Breast epithelium (tissue), 4 donors: ENCODE measurements at places on chromosomes 7 and 10. TPM values are rescaled to one million over a fixed set of nuclear protein-coding genes. Genes with fewer than 3 reads are reported as not detected.

GRCh38 chr10:314871-315270, 179.6 kb downstream of the ZMYND11 start:
- no peaks in the 10 kb centered on the region for H3K36me3 ChIP-seq
- no peaks in the 10 kb centered on the region for H3K27me3 ChIP-seq
- H3K4me1 ChIP-seq: no peaks in the 10 kb centered on the region
- no peak overlapping the region for H3K4me3 ChIP-seq

DNA sequence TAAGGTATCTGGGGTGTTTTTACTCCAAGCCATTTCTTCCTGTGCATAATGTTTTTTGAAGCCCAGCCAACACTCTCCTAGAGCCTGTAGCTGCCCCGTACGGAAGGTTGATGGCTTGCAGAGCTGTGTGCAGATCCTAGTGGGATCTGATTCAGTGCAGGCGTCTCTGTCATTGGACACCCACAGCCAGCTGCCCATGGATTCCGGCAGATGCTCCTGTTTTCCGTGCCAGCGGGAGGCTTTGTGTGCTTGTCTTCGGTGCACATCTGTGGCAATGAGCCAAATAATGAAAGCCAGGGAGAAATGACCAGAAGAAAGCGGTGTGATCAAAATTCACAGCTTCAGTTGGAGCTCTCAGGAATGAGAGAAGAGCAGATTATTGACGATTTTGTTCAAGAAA, 426.4 kb downstream of the TYW1 start:
- H3K4me1 ChIP-seq: no peaks in the 10 kb centered on the region
- H3K27me3 ChIP-seq: no peaks in the 10 kb centered on the region
- H3K27ac ChIP-seq: no peak overlapping the region
- no peak overlapping the region for H3K4me3 ChIP-seq
- H3K36me3 ChIP-seq: no peaks in the 10 kb centered on the region

- no peaks in the 10 kb centered on the region for H3K4me1 ChIP-seq
- no peak overlapping the region for H3K4me3 ChIP-seq
- H3K27me3 ChIP-seq: no peaks in the 10 kb centered on the region
- no peak overlapping the region for H3K27ac ChIP-seq
- no peaks in the 10 kb centered on the region for H3K36me3 ChIP-seq
Measured at GRCh38 chr10:16491933-16492332, 29.7 kb downstream of the C1QL3 start.

DNA sequence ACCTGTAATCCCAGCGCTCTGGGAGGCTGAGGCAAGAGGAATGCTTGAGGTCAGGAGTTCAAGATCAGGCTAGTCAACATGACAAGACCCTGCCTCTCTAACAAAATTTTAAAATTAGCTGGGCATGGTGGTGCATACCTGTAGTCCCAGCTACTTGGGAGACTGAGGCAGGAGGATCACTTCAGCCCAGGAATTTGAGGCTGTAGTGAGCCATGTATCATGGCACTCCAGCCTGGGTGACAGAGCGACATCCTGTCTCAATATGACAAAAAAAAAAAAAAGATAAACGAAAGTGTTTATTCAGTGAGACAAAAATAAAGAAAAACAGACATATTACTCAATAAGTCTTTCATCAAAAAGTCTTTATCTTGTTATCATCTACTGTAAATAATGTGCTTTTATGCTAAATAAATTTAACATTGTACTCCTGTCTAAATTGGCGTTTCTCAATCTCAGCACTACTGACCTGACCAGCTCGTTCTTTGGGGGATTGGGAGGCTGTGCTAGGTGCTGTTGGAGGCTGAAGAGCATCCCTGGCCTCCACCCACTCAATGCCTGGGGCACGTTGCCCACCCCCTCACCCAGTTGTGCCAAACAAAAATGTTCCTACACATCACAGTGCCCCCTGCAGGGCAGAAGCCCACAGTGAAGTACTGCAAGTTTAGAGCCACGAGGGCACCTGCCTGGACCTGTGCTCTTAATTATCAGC, 57.7 kb downstream of the NCAPG2 start:
- H3K27me3 ChIP-seq: no peaks in the 10 kb centered on the region
- DNase-seq: no peak
- no peak overlapping the region for H3K27ac ChIP-seq
- H3K4me3 ChIP-seq: no peak overlapping the region

Gene SPDYE16
- 0.73 TPM for total RNA-seq

DNA sequence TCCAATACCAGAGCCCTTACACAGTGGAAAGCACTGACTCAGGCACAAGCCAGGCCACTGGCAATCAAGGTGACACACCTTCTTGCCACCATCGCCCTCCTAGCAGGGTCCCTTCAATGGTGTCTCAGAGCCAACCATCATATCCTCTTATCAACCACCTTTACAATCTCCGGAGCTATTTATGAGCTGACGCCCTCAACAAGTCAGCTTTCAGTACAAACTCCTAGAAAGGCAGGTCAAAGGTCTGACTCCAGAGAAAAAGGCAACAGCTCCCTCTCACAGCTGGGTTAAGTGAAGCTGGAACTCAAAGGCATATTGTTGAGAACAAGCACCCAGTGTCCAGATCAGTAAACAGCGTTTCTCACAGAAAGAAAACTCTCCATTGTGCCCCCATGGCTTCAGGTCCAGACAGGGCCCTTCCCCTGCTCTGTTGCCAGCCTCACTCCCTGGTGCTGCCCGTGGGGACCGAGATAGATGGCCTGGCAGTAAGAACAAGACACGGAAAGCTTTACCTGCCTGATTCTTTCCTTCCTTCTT, 2.4 kb downstream of the ZNF3 start:
- H3K36me3 ChIP-seq: no peaks in the 10 kb centered on the region
- H3K27me3 ChIP-seq: no peaks in the 10 kb centered on the region
- no peaks in the 10 kb centered on the region for H3K4me1 ChIP-seq
- DNase-seq: no peak
- no peak overlapping the region for H3K4me3 ChIP-seq

- H3K4me3 ChIP-seq: no peak overlapping the region
- H3K27me3 ChIP-seq: no peaks in the 10 kb centered on the region
- no peaks in the 10 kb centered on the region for H3K36me3 ChIP-seq
- peak overlapping the region; percentile 48 for H3K27ac ChIP-seq
Measured at GRCh38 chr10:324593-324992, 189.3 kb downstream of the ZMYND11 start.

DNA sequence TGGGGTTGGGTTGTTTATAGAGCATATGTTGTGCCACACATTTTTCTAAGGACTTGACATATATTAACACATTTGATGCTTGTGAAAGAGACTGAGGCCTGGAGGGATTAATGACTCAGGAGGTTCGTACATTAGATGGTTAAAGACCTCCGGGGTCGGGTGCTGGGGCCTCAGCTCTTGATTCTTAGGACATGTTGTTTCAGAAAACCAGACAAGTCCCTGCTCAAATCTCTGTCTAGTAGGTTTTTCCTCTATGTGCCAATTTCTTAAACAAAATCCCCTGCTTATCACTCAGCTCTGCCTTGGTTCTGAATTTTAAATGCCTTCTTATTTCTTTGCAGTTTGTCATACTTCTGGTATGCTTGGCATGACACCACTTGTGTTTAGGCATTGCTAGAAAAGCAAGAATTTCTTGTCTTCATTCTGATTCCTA, 5.8 kb downstream of the UPP1 start:
- H3K4me3 ChIP-seq: no peak overlapping the region
- H3K27me3 ChIP-seq: no peaks in the 10 kb centered on the region
- H3K4me1 ChIP-seq: no peaks in the 10 kb centered on the region
- H3K27ac ChIP-seq: no peak overlapping the region
- no peak for DNase-seq
- H3K36me3 ChIP-seq: no peaks in the 10 kb centered on the region

Gene ZNF777
- total RNA-seq: 5.1 TPM

- no peaks in the 10 kb centered on the region for H3K36me3 ChIP-seq
- peak overlapping the region; percentile 52 for H3K27ac ChIP-seq
- no peak for DNase-seq
- no peaks in the 10 kb centered on the region for H3K4me1 ChIP-seq
- no peaks in the 10 kb centered on the region for H3K27me3 ChIP-seq
Measured at GRCh38 chr7:148535217-148535616, 55.3 kb upstream of the C7orf33 start.

- H3K27ac ChIP-seq: no peak overlapping the region
- no peaks in the 10 kb centered on the region for H3K27me3 ChIP-seq
- H3K4me1 ChIP-seq: no peaks in the 10 kb centered on the region
- DNase-seq: no peak
Measured at GRCh38 chr7:66643395-66643794, 14.7 kb downstream of the KCTD7 start.

DNA sequence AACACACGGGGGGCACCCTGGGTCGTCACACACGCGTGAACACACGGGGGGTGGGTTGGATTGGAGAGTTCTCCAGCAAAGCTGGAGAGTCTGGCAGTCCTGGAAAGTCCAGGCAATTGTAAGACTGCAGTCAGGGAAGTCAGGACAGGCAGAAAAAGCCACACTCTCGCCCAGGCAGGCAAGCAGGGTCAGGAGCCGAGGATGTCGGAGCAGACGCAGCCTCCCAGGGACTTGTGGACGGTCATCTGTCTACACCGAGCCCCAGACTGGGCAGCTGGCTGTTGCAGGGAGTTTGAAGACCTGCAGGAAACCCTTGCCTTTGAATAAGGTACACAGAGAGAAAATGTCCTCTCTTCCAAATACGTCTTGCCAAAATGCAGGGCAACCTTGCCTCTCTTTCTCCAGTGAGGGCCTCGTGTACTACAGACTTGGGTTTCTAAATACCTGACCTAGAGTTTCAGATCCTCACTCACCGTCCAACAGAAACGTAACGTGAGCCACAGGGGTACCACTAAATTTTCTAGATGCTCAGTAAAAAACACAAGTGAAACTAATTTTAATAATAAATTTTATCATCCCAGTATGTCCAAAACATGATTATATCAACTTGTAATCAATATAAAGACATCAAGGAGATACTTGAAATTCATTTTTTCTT, 176.7 kb downstream of the ADARB2 start:
- peaks cover 22% of the 10 kb centered on the region for H3K27me3 ChIP-seq
- no peak for DNase-seq
- H3K27ac ChIP-seq: no peak overlapping the region
- no peaks in the 10 kb centered on the region for H3K36me3 ChIP-seq
- H3K4me1 ChIP-seq: no peaks in the 10 kb centered on the region

DNA sequence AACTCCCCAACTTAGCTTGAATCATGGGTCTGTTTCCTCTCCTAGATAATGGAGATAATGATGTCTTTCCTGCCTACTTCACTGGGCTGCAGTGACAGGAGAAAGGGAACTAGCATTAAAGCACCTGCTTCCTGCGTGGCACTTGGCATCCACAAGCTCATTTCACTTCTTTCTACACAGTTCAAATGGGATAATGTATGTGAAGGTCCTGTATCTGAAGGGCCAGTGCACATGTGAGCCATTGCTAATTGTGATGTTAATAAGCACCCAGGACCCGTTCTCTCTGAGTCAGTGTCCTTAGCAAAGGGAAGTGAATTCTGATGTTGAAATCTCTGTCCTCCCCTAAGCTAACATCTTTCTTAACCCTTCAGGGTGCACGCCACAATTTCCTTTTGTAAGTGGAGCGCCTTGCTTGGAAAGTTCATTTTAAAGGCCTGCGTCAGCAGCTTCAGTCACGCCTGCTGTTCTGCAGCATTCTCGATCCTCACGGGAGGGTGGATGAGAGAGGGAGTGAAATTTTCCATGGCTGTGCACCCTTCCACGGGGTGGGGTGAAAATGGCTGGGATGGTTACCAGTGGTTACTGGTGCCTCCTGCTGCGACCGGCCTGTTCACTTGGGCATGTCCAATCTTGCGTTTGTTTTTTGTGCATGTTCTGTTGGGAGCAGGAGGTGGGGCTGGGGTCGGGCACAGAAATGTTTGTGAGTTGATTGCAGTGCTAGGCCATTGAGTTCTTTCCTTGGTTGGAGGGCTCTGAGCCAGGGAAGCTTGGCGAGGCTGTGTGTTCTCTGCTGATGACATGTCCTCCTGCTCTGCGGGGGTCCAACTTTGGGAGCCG, 59.2 kb downstream of the HK1 start:
- no peaks in the 10 kb centered on the region for H3K27me3 ChIP-seq
- no peaks in the 10 kb centered on the region for H3K36me3 ChIP-seq
- H3K4me3 ChIP-seq: no peak overlapping the region
- H3K4me1 ChIP-seq: peaks cover 59% of the 10 kb centered on the region
- H3K27ac ChIP-seq: peak overlapping the region; percentile 55
- DNase-seq: no peak

DNA sequence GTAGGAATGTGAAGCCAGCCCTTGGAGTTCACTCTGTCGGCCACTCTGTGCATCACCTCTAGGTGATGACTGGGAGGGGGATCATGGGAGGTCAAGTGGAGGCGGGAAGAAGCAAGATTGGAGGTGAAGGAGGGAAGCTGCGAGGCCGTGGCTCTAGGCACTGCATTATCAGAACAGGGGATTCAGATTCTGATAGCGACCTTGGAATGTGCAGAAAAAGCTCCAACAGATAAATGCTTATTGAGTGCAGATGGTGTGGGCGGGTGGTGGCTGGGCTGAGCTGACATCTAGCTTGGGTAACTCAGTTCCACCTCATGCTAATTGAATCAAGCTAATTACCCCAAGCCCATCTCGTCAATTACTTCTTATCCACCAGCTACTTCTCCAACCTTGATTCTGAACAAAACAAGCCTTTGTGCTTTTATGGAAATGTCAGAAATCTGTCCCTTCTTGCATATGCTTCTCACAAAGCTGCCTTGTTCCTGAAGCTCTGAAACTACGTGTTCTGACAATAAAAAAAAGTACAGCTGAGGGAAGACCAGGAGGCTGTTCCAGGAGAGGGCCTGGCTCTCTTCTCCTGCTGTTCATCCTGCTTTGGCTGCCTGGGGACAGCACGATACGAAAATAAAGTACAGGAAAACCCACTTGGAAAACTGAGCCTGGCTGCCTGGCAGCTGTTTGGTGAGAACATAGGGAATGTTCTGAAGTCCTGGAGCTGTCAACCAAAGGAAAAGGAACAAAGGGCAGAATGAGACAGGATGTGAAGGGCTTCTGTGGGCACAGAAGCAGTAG, 27.5 kb downstream of the STRA8 start:
- no peaks in the 10 kb centered on the region for H3K27me3 ChIP-seq
- H3K27ac ChIP-seq: peak overlapping the region; percentile 60
- DNase-seq: peak; percentile 14
- H3K36me3 ChIP-seq: no peaks in the 10 kb centered on the region

Gene PNLIPRP3
- 0.29 TPM for total RNA-seq

Gene PDE1C
- total RNA-seq: 18.7 TPM
